Right renal pelvis (tissue), 4 donors: ENCODE measurements at places on chromosomes 3 and 15.

GRCh38 chr15:74376226-74376625 lies 8.8 kb upstream of the CYP11A1 start:
- DNase-seq, result no peak

DNA sequence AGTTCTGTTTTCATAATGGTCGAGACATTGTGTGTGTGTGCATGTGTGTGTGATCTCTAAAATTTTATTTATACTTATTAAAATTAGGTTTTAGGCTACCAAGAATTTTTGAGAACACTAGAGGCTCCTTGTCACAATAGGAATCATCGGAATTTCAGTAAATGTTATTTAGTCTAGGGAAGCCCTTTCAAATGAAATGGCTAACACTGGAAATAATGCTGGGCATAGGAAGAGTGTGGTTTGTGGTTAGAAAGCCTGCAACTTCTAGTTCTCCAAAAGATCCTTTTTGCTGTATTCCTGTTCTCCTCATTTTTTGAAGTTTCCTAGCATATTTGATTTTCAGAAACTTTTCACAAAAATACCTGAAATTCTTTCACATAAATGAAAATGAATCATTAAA lies 92.5 kb upstream of the MBNL1 start:
- no peak for DNase-seq

GRCh38 chr3:151775314-151776258 lies 38.3 kb upstream of the AADAC start:
- DNase-seq, result no peak

DNA sequence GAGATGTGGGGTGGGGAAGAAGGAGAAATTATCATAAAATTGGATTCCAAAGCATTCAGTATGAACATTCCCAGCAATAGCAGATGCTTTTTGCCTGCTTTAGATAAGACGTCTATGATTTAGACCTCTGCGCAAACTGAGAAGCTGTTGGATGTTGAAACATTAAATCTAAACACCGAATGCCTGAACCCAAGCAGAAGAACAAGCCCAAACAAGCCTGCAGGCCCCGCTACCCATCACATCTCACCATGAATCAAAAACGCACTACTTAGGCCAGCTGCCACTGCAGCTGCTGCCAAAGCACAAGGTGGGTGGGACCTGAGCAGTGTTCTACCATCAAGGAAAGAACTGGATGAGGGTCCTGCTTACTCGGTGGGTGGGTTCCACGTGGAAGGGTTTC lies 24.4 kb upstream of the THBS1 start:
- no peak for DNase-seq

- no peak for DNase-seq
Observed at GRCh38 chr3:147672436-147672835, 263.3 kb downstream of the ZIC1 start.

GRCh38 chr3:174854987-174855386 lies 4.1 kb upstream of the NAALADL2 start:
- DNase-seq, result no peak

DNA sequence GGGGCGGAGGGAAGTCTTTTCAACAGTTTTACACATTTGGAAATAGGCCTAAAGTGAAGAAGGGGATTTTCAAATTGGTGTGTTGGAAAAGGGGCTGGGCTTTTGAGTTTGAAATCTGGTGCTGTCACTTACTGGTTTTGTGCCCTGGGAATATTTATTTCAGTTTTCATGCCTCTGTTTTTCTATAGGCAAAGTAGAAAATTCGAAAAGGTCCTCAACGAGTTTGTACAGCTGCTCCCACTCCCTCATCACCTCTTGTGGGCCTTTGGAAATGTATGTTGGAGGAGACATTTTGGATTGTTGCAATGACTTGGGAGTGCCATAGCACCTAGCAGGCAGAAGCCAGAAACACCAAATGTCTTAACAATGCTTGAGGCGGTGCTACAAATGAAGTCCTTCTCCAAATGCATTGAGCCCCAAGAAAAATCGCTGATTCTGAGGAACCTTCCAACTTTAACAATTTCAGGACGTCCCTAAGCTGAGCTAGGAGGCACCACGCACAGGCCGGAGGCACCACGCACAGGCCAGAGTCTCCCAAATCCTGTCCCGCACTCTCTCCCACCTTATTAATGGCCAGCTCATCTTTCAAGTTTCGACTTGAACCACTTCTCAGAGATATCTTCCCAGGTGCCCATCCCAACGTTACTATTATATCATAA lies 639 bp upstream of the POLR2M start:
- no peak for DNase-seq

DNA sequence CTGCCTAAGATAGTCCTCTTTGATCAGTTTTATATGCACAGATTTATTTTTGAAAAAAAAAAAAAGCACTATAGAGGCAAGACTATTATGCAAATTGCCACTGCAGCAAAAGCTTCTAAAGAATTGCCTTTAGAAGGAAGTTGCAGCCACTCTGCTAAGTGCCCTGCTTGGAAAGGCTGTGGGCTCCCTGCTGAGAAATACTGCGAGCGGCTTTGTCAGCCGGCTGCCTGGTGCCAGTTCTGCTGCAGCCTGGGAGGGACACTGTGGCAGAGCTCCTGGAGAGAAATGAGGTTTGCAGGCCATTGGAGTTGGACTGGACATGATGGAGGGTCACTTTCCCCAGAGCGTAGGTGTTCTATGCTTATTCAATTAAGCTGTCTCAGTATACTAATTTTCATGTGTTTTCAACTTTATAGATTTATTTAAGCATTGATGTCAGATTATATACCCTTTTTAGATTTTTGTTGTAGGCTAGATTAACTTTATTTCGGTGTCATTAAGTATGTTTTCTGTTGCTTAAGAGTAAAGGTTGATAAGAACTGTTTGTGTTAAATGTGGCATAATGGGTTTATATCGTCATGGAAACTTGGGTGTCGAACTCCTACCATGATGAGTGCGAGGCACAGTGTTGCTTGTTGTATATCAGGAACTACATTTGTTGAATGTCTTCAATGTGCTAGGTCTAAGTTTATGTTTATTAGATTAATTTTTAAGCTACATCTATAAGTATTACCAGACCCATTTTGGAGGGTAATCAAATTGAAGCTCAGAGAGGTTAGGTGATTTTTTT lies 6.6 kb downstream of the MAP2K5 start:
- DNase-seq, result no peak

DNA sequence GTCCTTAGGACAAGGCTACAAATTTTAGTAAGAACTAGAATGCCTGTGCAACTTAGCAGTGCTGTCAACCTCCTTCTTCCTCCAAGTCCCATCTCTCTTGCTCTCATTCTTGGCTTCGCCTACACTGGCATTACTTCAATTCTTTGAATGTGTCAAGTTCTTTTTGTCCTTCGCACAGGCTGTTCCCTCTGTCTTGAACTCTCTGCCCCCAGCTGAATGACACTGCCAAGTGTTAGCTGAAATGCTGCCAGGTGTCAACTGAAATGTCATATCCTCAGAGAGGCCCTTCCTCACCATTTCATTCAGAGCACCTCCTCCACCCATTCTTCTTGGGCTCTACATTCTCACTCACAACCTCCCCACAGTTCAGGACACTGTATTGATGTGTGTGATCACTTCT lies 48.8 kb upstream of the PSMD6 start:
- no peak for DNase-seq
